Adipocyte (in vitro differentiated cells): ENCODE measurements at places on chromosomes 11 and 22.

DNA sequence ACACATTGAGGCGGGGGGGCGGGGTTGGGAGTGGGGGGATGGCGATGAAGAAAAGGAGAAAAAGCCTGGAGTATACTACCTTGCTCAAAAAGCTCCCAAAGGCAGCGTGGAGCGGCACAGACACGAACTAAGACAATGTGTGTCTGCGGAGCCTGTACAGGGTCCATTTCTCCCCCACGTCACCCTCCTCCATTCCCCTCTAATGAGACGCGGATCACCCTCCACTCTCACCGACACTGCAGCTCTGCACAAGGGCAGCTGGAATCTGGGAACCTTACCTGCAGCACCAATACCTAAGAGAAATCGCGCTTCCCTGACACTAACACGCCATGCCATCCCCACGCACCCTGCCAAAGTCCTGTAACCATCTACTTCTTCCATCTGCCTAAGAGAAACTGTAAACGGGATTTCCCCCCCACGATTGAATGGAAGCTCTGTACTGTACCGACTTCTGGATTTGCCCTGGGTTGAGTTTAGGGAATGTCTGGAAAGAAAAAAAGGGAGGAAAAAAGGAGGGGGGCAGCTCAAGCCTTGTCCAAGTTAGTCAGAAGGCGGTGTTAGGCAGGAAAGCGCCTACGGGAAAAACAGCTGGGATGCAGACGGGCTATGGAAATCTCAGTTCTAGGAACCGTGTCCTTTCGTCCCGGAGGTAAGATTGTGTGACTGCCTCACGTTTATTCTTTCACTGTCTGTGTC is 125.7 kb upstream of the C11orf58 start:
- DNase-seq, result peak; percentile 40

DNA sequence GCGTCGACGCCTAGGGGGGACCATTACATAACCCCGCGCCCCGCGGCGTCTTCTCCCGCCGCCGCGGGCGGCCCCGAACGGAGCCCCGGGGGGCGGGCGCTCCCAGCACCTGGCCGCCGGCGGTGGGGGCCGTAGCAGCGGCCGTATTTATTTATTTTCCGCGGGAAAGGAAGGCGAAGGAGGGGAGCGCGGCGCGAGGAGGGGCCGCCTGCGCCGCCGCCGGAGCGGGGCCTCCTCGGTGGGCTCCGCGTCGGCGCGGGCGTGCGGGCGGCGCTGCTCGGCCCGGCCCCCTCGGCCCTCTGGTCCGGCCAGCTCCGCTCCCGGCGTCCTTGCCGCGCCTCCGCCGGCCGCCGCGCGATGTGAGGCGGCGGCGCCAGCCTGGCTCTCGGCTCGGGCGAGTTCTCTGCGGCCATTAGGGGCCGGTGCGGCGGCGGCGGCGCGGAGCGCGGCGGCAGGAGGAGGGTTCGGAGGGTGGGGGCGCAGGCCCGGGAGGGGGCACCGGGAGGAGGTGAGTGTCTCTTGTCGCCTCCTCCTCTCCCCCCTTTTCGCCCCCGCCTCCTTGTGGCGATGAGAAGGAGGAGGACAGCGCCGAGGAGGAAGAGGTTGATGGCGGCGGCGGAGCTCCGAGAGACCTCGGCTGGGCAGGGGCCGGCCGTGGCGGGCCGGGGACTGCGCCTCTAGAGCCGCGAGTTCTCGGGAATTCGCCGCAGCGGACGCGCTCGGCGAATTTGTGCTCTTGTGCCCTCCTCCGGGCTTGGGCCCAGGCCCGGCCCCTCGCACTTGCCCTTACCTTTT is at the start of gene EP300:
TSS of gene EP300 (plus strand) at position 570 of the 795 bp plus-strand sequence. CDS start 413 bp downstream, outside the sequence.
- DNase-seq, result peak; percentile 85

DNA sequence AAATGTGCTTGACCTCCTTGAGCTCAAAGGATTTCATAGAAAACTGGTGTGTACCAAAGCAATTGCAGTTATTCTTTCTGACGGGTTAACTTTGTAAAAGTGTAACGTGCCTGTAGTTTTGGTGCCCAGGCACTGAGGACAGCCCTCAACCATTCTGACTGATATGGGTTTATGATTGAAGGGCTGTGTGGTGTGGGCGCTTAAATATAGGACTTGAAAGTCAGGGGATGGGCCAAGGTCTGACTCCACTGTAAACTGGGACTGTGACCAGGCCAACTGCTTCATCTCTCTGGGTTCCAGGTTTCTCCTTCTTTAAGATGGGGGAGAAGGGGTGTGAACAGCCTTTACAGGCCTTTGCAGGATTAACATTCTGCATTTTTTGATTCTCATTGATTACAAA is 191.1 kb upstream of the ARHGAP20 start:
- DNase-seq, result no peak

DNA sequence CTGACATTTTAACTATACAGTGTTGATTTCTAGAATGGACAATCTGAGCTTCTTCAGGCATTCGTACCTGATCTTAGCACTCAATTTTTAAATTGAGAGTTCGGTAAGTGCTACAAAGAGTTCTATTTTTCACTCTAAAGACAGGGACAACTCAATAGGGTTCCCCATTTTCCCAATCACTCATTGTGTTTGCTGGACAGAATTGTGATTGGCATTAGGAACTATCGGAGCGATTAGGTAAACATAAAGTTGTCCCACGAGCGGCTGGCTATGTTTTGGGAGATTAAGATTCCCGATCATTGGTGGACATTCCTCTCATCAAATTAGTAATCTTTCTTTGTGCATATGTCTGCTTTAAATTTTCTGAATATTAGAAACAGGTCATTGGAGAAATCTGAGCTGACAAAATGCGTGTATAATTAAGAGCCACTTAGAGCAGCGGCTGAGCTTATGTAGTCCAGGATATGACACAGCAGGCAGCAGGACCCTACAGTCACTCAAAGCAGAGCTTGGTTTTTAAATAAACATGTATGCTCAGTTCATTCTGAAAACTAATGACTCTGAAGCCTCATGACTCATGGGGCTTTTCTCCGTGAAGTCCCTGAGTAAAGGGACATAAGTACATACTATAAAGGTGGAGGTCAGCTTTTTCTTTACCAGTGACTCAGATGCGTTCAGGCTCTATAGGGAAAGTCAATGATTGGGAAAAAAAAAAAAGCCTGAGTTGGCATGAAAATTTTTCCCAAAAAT is 109.4 kb downstream of the GRIA4 start:
- DNase-seq, result peak; percentile 62

DNA sequence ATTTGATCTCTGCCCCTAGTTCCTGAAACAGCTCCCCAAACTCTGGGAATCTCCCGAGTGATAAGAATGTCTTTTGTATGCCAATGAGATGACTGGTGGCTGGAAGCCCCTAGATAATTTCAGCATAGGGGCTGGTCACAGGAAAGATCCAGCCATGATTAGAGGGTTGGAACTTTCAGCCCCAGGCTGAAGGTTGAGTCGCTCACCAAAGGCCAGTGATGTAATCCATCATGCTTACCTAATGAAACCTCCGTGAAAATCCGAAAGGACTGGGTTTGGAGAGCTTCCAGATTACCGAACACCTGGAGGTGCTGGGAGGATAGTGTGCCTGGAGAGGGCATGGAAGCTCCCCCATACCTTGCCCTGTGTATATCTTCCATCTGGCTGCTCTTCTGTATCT is 26.0 kb downstream of the LRRC32 start:
- DNase-seq, result no peak

GRCh38 chr11:19924716-19925115 is 212.1 kb downstream of the NAV2 start:
- DNase-seq, result peak; percentile 18

DNA sequence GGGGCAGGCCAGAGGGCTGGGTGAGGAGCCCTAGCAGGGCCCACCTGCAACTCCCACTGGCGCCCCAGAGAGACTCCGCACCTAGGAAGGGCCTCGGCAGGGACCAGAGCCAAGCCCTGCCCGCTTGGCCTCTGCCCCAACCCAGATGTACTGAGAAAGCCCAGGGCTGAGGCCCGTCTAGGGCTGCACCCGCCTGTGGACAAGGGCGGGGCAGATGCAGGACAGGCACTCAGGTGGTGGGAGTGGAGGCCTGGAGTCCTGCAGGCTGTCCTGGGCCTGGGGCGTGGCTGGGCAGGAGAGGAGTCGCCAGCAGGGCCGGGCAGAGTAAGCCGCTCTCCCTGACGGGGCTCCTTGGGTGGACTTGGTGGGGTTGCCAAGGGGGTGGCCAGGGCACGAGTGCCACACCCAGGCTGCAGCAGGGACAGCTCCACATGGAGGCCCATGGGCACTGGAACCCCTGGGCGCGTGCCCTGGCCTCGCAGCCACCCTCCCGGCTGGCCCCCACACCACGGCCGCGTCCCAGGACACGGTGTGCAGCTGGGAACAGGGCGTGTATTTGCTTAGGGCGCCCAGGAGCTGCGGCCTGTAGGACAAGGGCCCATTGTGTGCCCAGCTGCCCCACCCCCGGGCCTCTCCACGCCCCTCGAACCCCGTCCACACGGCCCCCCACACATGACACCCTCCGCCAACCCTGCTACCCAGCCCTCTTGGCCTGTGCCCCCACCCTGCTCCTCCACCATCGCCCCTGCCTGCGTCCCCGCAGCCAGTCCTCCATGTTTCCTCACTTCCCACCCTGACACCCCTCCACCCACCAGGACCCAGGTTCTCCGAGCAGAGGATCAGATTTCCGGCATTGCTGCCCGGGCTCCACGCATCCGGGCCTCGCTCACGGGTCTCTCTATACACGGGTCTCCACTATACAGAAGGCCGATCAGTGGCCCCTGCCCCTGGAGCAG is 11.3 kb upstream of the PIM3 start:
- DNase-seq, result no peak

GRCh38 chr11:64224151-64224890 is 1.7 kb downstream of the TRPT1 start:
- DNase-seq, result no peak

GRCh38 chr11:75406338-75406777 is 7.0 kb downstream of the RPS3 start:
- DNase-seq, result no peak

DNA sequence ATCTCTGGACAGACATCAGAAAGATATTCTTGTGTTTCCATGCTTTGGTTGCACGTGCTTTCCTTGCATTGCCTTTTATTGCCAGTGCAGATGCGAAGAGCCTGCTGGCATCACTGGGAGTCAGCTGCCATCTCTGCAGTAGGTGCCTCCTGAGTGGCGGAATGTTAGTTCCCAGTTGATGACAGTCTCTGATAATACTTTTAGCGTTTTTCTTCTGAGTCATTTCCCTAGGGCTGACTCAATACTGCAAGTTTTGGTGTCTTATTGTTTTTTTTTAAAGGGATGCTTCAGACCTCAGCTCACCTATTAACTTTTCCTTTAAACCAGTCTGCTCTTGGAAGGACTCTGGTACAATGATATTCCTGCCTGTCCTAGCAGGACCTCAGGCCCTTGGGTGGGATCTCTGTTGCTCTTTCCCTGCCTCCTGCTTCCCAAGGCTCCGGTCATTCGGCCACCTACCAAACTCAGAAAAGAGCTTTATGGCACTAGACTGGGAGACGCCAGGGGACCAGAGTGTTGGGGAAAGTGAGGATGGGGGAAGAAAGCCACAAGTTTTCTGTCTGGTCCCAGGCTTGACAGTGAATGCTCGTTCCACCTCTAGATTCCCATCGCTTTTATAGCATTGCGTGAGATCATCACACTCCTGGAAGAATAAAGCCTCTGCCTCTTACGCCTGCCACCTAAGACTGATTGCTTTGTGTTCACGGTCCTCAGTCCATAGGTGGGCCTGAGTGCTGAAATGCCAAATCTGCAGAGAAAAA is 308.7 kb downstream of the DDX10 start:
- peak; percentile 60 for DNase-seq

DNA sequence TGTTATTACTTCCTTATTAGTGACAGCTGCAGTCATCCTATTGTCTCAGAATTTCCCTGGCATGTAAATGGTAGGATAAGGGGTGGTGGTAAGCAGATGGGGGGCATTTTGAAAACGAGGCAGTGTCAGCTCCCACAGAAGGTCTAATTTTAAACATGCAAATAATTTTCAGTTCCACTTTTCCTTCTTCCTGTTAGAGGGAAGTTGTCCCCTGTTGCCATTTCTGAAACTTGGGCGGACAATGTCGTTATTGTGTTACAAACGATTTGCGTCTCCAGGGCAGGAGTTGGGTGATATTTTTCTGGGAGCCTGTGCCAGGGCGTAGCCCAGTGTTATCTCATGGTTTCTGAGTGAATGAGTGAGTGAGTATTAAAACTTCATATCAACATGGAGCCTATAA is 7.4 kb downstream of the PTPRJ start:
- no peak for DNase-seq

DNA sequence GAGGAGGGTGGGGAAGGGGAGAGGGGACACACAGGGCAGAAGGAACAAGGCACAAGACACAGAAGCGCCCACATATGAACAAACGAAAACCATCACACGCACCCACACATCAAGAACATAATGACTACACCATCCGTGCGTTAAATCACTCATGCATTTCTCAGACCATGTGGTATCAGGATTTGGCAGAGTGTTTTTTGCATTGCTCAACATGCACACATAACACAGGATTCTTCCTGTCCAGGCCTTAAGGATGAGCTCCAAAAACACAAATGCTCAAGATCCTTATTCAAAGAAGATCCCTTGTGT is 309.5 kb downstream of the CADM1 start:
- no peak for DNase-seq

DNA sequence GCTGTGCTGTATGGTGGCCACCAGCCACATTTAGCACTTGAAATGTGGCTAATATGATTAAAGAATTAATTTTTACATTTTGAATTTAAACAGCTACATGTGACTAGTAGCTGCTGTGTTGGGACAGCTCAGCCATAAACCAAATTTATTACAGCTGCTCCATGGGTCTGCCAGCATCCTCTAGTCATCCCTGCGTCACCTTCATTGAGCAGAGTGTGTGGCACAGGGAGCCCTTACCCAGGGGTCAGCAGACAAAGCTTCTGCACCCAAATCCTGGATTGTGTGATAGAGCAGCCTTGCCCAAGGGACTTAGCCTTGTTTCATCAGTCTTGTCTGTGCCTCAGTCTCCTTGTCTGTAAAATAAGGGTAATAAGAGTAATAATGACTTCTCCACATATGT is 19.4 kb upstream of the ACCSL start:
- DNase-seq, result no peak

- DNase-seq, result no peak
These were observed at the start of gene RIC3 for GRCh38 chr11:8168485-8169257. TSS of gene RIC3 (minus strand) at chr11:8169025. CDS start at chr11:8168989, 36 bp downstream.

DNA sequence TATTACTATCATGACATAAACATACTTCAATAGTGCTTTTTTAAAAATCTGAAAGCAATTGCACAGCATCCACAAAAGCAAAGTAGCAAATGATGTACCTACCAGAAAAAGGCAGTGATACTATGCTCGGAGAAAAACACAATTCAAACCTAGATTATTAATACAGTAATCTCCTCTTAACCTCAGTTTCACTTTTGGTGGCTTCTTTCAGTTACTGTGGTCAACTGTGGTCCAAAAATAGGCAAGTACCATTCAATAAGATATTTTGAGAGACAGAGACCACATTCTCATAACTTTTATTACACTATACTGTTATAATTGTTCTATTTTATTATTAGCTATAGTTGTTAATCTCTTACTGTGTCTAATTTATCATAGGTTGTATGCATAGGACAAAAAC is 20.8 kb downstream of the KCNA4 start:
- no peak for DNase-seq

DNA sequence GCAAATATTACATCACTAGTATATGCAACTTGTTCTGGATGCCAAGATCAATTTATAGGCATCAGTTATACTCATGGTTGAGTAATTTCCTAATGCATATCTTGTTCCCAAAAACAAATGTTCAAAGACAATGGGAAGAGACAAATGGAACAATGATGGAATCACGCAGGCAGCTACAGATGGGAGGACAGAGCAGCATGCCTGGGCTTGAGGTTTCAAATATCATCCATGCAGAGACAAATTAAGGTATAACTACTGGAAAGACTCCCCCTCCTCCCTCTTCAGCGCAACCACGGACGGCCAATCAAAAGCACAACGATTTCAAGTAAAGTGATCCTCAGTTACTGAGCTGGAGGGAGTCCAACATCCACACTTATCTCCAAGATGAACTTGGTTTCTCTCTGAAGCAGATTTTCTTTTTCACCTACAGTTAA is 106.8 kb downstream of the CCDC83 start:
- DNase-seq, result no peak
